ENCODE measurements at places on chromosomes 12 and 14. TPM values are rescaled to one million over a fixed set of nuclear protein-coding genes. Genes with fewer than 3 reads are reported as not detected.

The CPNE8 gene
- polyA plus RNA-seq: 4.5 TPM

The P2RX7 gene
- polyA plus RNA-seq: 2.0 TPM

DNA sequence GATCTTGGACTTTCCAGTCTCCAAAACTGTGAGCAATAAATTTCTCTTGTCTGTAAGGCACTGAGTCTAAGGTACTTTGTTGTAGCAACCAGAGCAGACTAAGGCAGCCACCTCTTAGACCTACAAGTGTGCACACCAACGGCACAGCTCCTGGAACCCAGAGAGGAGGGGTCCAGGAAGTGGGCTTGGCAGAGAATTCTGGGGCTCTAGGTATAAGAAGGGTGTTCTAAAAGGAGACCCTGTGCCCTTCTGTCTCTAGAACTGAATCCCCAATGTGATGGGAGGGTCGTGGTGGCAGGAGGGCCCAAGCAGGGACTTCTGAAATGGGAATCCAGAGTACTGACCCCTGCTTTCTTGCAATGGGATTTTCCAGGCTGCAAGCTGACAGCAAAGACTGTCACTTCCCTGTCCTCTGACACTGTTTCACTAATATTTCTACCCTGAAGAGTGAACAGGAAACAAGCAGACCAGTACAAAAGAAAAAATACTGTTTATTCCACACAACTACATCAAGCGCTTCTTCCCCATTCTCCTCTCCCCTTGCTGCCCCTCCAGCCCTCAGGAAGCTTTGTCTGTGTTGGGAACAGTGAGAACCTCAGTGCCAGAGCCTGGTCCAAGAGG, 13.6 kb upstream of the TFCP2 start:
- H3K27me3 ChIP-seq: no peaks in the 10 kb centered on the region
- no peaks in the 10 kb centered on the region for H3K36me3 ChIP-seq
- no peak overlapping the region for H3K27ac ChIP-seq
- no peak overlapping the region for H3K4me3 ChIP-seq
- DNase-seq: no peak

GRCh38 chr12:102484017-102484416, 3.7 kb upstream of the IGF1 start:
- no peaks in the 10 kb centered on the region for H3K27me3 ChIP-seq
- H3K4me1 ChIP-seq: peaks cover 5% of the 10 kb centered on the region
- H3K36me3 ChIP-seq: no peaks in the 10 kb centered on the region
- peak overlapping the region; percentile 16 for H3K4me3 ChIP-seq

GRCh38 chr14:61584331-61584741, 111.0 kb upstream of the HIF1A start:
- no peaks in the 10 kb centered on the region for H3K36me3 ChIP-seq
- H3K4me1 ChIP-seq: peaks cover 10% of the 10 kb centered on the region
- no peaks in the 10 kb centered on the region for H3K27me3 ChIP-seq
- no peak overlapping the region for H3K4me3 ChIP-seq
- H3K27ac ChIP-seq: no peak overlapping the region

GRCh38 chr12:109709401-109709991, 4.1 kb upstream of the FAM222A start:
- H3K27ac ChIP-seq: no peak overlapping the region
- H3K4me3 ChIP-seq: no peak overlapping the region
- DNase-seq: no peak
